CD8-positive, alpha-beta memory T cell (primary cell): ENCODE measurements at places on chromosomes 16 and 17. TPM values are rescaled to one million over a fixed set of nuclear protein-coding genes. Genes with fewer than 3 reads are reported as not detected.

DNA sequence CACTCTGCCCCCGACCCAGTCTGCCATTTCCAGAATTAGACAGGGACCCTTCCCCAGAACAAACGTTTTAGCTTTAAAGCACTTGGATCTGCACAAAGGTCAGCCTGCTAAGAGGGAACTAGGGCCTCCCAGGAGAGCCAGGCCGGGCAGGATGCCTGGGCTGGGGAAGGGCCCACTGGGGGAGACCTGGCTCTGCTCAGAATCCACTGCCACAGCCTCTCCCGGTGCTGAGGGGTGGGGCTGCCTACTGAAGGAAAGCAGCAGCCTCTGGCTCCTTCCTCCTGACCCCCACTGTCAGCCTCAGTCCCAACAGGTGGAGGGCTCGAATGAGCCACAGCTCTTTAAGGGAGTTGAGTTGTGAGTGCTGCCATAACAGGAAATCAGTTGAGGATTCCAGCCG, 1.7 kb downstream of the YBX2 start:
- no peak for DNase-seq

PABPN1L gene
- not detected for polyA plus RNA-seq

GRCh38 chr17:28038802-28039201, 3.7 kb upstream of the NLK start:
- DNase-seq = no peak

GRCh38 chr16:11535494-11535893, 51.2 kb downstream of the LITAF start:
- DNase-seq = no peak

DNA sequence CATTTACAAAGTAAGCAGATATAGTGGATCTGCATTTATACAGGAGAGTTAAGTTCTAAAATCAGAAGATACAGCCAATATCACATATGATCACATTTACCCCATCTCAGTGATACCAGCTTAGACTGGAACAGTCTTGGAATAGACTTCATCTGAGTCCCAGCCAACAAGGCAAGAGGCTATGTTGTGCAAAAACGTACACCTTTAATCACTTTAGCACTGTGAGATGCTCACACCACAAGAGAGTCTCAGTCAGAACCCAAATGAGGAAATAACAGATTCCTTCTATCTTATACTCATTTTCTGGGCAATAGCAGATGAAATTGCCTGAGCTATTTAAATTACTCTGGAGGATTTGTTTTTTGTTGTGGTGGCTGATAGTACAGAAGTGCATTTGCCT, 145.6 kb downstream of the ANKFN1 start:
- DNase-seq = no peak

DNA sequence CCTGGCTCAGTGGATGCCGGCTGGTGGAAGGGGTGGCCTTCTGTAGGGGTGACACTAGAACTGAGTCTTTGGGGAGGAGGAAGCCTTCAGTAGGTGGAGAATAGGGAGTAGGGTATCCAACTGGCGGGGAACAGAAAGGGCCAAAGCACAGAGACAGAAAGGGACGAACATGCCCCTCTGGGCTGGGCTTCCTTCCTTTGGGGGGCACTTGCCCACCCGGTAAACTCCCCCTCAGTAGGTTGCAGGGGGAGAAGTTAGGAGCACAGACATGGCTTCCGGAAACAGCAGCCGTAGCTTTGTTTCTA, 774 bp downstream of the ENGASE start:
- no peak for DNase-seq

FAM20A gene
- 0.07 TPM for polyA plus RNA-seq

EFNB3 gene
- polyA plus RNA-seq = not detected
